ENCODE measurements at places on chromosomes 6 and 20.

GRCh38 chr20:10793766-10794165 is 120.0 kb upstream of the JAG1 start:
- no peak for DNase-seq

- DNase-seq, result no peak
These were observed 205.8 kb downstream of the ISM1 start for GRCh38 chr20:13426870-13427269.

- DNase-seq, result no peak
These were observed 45.2 kb downstream of the KIF16B start for GRCh38 chr20:16528078-16528477.

GRCh38 chr6:125267806-125268523 is 33.8 kb downstream of the HDDC2 start:
- no peak for DNase-seq

DNA sequence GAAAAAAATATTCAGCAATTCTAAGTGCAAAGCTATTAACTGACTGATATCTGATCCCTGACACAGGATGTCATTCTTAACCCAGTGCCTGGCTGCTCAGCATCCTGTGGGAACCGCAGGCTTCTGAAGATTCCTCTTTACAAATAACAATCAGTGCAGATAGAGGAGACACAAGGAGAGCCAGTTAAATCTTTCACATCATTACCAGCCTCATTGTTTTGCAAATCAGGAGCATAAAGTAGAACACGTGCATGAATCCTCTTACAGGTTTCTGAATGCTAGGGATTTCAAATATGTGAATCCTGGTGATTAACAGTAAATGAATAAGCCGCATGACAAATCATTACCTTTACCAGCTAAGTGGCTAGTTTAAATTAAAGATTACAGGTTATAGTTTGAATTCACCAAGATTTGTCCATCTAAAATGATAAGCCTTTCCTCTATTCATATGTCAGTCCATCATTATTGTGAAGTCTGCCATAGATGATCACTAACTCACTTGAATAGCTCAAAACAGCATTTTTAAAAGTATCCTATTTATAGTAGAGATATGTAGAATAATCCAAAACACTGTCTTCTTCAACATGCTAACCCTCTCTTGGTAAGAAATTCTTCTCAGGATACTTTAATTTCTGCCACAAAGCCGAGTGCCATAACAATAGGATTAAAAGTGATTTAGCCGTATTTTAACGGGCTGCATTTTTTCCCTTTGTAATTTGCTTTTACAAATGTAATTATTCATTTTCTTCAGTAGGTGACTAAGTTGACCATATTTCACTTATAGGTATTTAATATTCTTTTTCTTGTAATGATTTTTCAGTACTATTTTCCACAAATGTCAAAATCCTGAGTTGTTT is 367.3 kb upstream of the EPHA7 start:
- peak; percentile 21 for DNase-seq

GRCh38 chr6:27474172-27474465 is 1.2 kb upstream of the ZNF184 start:
- DNase-seq, result no peak

DNA sequence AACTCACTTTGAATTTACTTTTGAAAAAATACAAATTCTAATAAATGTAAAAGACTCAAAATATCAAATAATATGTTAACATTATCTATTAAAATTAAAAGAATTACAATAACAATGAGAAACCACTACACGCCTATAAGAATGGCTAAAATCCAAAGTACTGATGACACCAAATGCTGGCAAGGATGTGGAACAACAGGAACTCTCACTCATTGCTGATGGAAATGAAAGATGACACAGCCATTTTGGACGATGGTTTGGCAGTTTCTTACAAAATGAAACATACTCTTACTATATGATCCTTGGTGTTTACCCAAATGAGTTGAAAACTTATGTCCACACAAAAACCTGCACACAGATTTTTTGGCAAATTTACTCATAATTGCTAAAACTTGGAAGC is 15.6 kb upstream of the STX11 start:
- no peak for DNase-seq

DNA sequence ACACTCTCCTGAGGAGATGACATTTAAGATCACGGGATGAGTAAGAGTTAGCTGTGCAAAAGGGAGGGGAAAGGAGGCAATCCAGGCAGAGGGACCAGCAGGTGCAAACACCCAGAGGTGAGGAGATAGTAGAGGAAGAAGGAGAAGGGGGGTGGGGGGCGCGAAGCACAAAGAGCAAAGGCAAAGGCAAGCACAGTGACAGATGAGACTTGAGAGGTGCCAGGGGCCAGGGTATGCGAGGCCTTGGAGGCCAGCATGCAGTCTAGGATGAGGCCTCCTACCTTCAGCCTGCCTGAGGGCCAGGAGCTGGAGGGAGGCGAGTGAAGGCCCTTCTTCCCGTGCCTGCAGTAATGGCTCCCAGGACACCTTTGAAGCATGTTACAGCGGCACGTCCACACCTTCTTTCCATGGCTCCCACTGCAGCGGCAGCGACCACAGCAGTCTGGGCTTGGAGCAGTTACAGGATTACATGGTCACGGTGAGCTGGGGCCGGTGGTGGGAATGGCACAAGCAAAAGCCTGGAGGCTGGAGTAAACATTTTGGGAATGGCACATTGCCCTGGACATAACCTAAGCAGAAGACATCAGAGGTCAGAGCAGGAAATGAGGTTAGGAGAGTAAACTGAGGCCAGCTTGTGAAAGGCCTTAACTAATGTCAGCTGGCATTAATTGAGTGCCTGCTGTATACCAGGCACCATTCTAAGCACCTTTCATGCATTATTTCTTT is 18.6 kb downstream of the CCM2L start:
- DNase-seq, result no peak

DNA sequence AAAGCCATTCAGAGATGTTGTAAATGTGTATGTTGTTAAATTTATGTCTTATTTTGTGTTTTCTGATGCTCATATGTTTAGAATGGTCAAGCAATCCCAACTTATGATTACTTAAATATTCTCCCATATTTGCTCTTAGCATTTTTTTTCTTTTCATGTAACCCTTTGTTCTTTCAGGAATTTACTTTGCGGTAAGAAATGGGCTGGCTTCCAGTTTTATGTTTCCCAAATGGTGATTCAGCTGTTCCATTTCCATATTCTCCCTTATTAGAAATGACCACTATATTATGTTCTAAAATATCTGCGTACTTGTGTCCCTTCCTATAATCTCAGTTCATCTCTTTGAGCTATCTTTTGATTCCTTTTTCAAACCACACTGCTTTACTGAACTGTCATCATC is 113.7 kb downstream of the CDH26 start:
- no peak for DNase-seq

- DNase-seq, result peak; percentile 50
These were observed 57.1 kb downstream of the CDH22 start for GRCh38 chr20:46251211-46251673.

DNA sequence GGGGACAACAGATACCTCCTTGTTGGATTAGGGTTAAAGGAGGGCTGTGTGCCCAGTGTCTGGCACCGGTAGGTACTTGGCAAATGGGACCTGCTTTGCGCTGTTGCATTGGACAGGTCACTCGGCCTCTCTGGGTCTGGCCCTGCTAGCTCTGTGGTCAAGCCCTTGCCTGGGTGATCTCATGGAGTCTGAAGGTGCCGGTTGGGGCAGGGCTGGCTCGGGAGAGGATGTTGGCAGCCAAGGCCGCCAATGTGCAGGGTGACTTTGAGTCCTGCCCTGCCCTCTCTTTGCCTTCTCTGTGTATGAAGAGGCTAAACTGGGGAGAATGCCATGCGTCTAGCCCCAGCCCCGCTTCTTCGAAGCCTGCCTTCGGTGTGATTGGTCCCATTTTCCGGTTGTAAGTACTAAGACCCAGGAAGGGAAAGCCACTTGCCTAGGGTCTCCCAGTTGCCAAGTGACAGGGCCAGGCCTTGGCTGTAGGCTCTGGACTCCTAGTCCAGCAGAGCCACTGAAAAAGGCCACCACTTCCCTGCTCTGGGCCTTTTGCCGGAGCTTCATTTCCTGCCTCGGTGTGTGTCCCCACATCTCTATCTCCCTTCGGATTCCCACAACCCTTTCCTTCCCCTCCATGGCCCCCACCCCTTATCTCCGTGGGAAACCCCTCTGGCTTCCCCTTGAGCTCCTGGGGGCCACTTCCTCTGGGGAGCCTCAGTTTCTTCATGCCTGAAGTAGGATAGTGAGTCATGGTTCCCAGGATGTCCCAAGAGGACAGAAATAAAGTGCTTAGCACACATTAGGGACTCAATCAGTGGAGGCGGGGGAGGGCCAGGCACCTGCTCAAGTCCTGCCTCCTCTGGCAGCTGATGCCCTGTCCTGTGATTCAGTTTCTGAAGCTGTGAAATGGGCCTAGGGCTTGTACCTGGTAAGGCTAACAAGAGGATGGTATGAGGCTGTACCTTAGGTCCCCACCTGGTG is 3.9 kb downstream of the SRC start:
- no peak for DNase-seq

DNA sequence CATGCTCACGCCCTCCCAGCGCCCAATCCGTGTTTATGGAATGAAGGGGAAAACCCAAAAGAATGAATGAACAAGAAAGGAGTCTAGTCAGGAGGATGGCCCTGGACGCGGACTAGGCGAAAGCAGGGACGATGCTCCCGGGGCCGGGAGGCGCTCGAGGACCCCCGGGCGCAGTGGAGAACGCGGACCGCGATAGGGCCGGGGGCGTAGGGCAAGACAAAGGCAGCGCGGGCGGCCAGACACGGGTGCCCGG is 758 bp downstream of the GCLC start:
- no peak for DNase-seq

DNA sequence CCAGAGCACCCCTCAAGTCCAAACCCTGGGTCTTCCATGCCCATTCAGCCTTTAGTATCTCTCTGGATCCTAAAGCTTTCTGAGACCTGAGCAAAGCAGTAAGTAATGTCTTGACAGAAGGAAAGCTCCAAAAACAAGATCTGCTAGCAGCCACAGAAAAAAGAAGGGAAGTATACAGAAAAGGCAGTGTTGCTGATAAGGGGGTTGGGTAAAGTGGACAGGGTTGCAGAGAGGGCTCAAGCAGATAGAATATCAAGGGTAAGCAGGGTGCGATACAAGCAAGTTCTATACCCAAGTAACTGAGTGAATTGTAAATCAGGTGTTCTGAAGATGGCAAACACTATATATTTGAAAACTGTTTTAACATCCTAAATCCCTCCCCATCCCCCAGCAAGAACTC is 113.4 kb upstream of the CARMIL1 start:
- no peak for DNase-seq

DNA sequence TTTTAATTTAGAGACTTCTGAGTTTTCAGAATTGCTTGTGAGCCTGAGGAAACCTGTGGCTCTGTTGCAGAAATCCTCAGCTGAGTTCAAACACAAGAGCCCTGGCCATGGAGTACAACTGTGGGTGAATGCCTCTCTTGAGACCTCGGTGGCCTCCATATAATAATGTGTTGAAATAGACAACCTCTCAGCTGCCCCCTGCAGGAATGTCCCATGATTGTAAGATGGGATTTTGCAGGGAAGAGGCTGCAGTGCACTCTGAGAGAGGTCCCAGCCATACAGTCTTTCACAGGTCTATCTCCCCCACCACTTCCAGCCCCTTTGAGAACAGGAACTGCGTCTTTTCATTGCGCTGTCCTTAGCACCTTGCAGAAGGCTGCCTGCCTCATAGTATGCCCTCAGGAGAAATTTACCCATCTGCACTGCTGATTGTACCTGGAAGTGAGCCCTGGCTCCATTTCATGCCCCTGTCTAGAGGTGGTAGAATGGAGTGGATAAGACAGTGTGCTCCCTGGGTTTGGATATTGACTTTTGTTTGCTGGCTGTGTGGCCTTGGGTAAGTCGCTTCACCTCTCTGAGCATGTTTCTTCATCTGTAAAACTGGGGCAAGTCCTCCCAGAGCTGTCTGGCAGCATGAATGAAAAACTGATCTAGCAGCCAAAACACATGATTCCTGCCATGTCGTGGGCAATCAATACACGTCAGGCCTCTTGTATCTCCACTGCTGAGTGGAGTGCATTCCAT is 16.8 kb upstream of the CDH22 start:
- DNase-seq, result peak; percentile 65

DNA sequence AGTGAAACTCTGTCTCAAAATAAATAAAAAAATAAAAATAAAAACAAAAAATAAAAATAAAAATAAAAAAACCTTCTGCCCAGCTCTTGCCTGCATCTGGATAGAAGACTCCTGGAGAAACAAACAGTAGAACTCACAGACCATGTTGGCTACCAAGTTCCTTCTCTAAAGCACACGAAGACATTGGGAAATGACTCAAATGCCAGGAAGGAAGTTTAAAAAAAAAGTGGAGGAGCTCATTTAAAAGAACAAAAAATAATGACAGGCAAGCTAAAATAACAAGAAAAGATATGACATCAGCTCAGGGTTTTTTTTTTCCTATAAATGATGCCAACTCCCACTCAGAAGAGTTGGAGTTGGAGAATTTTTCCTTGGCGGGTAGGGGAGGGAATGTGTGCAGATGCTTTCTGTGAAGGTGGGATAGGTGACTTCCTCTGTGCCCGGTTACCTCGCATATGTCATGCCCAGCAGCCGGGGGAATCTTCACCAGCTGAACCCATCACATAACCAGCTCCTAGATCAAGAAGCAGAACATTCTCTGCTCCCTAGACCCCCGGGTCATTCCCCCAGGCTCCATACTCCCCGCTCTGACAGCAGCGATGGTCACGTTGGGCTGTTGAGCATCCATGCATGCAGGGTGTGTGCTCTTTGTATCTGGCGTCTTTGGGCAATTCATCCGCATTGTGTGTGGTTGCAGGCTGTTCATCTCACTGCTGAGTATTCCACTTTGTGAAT is 17.3 kb upstream of the CD93 start:
- no peak for DNase-seq

DNA sequence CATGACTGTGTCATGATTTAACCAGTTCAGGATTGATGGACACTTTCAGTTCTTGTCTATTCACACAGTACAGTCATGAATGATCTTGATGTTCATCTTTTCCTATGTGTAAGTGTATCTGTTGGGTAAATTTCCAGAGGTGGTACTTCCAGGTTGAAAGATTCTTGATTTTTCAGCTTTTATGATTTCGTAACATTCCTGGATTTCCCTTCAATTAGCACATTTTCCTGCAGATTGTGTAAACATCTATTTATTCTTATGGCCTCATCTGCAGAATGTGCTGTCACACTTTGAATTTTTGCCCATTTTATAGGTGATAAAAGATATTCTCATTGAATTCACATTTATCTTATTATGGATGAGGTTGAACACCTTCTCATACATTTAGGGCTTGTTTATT is 222.0 kb upstream of the FOXQ1 start:
- DNase-seq, result no peak

GRCh38 chr20:19121463-19121862 is 91.0 kb upstream of the SLC24A3 start:
- no peak for DNase-seq

DNA sequence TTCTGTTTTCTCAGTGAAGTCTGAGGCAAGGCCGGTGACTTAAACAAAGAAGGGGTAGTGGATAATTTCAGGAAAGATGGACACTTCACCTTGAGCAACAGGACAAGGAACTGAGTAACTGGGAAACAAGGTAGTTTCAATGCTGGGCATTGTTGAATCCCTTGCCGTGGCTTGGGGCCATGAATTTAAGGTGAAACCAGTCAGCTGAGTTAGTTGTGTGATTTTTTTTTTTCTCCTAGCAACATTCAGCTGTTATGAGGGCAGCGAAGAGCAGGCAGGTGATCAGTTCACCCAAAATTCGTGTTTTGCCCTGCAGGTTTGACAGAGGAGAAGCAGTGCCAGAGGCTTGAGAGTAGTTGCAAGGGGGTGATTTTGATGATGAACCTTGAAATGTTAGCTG is 6.8 kb downstream of the BICRAL start:
- no peak for DNase-seq

GRCh38 chr6:141513830-141514229 is 618.9 kb upstream of the GJE1 start:
- DNase-seq, result no peak

GRCh38 chr20:22502731-22503191 is 81.6 kb downstream of the FOXA2 start:
- no peak for DNase-seq

GRCh38 chr20:8805737-8806442 is 263.0 kb upstream of the PLCB4 start:
- no peak for DNase-seq

Data from endothelial cell (in vitro differentiated cells).